ENCODE measurements at places on chromosomes 5 and 9. TPM values are rescaled to one million over a fixed set of nuclear protein-coding genes. Genes with fewer than 3 reads are reported as not detected.

Gene CCNO
- total RNA-seq: 12.3 TPM

Gene TGFBI
- 314 TPM for total RNA-seq

Gene PCDHGB6
- total RNA-seq: 0.23 TPM

Gene HSPB3
- not detected for total RNA-seq

Gene DMRTA1
- total RNA-seq: 1.8 TPM

Gene IL7R
- 0.90 TPM for total RNA-seq

Gene WNT8A
- total RNA-seq: not detected

Gene PCA3
- total RNA-seq: not detected

Gene PCDHB6
- 1.9 TPM for total RNA-seq

Gene SH3GL2
- not detected for total RNA-seq

Gene FAM151B
- total RNA-seq: 2.8 TPM

Gene FNBP1
- total RNA-seq: 53.6 TPM

DNA sequence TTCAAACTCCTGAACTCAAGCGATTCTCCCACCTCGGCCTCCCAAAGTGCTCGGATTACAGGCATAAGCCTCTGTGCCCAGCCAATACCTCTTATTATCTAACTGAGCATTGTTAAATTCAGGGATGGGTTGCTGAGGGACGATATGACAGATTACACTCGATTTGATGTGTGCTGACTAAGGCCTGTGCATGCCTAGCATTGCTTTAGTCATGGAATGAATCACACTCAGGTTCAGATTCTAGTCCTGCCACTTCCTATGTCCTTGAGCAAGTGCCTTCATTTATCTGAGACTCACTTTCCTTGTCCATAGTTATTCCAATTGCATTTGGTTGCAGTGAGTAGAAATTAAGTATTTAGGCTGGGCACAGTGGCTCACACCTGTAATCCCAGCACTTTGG, 19.5 kb downstream of the THBS4 start:
- H3K36me3 ChIP-seq: no peaks in the 10 kb centered on the region
- peaks cover 24% of the 10 kb centered on the region for H3K27me3 ChIP-seq
- no peak overlapping the region for H3K4me3 ChIP-seq
- H3K27ac ChIP-seq: no peak overlapping the region

- H3K4me1 ChIP-seq: peaks cover 2% of the 10 kb centered on the region
- H3K27ac ChIP-seq: no peak overlapping the region
- H3K27me3 ChIP-seq: no peaks in the 10 kb centered on the region
- H3K36me3 ChIP-seq: no peaks in the 10 kb centered on the region
- no peak for DNase-seq
These were observed 14.6 kb upstream of the TRAF1 start for GRCh38 chr9:120941046-120941770.

GRCh38 chr5:24703934-24704333, 59.2 kb upstream of the CDH10 start:
- H3K27me3 ChIP-seq: no peaks in the 10 kb centered on the region
- H3K36me3 ChIP-seq: no peaks in the 10 kb centered on the region
- DNase-seq: no peak
- H3K4me3 ChIP-seq: no peak overlapping the region
- H3K27ac ChIP-seq: no peak overlapping the region
- H3K4me1 ChIP-seq: no peaks in the 10 kb centered on the region

DNA sequence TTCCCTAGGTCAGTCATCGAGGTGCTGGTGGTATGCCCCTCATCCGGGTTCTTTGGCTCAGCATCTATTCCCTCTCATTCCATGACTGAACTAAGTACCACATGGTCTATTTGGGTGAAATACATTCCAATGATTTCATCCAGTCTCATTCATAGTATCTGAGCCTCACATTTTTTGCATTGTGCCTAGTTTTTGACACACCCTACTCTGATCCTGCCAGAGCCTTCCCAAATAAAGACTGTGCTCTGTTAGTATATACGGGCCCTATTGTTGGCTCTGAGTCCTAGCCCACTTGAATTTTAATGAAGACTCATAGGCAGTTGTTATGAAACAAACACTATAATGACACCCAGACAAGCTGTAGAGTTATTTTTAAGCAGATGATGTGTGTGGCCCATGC, 740.7 kb downstream of the CETN3 start:
- DNase-seq: no peak
- H3K4me3 ChIP-seq: no peak overlapping the region
- no peaks in the 10 kb centered on the region for H3K27me3 ChIP-seq
- H3K36me3 ChIP-seq: no peaks in the 10 kb centered on the region
- H3K4me1 ChIP-seq: no peaks in the 10 kb centered on the region

DNA sequence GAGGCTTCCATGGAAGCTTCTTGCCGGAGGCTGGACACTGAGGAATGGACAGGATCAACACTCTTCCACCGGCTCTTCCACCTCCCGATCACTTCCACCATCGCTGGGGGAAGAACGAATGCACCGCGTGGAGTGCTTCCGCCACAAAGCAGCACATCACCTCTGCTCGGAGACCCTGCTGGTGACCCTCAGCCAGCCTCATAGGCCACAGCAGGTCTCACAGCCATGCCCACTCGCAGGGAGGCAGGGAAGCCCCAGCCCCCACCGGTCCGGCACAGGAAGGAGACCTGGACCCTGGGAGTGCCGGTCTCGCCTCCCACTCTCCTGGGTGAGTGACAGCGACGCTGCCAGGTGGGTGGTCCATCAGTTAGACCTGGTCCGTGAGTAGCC, 4.7 kb downstream of the MRPL36 start:
- DNase-seq: no peak
- H3K27ac ChIP-seq: no peak overlapping the region
- no peak overlapping the region for H3K4me3 ChIP-seq
- peaks cover 11% of the 10 kb centered on the region for H3K36me3 ChIP-seq
- no peaks in the 10 kb centered on the region for H3K27me3 ChIP-seq

GRCh38 chr5:100779669-100780375, 123.3 kb downstream of the ST8SIA4 start:
- no peaks in the 10 kb centered on the region for H3K36me3 ChIP-seq
- H3K4me3 ChIP-seq: no peak overlapping the region

- H3K27me3 ChIP-seq: no peaks in the 10 kb centered on the region
- H3K36me3 ChIP-seq: no peaks in the 10 kb centered on the region
- no peak overlapping the region for H3K4me3 ChIP-seq
- peaks cover 14% of the 10 kb centered on the region for H3K4me1 ChIP-seq
- DNase-seq: peak; percentile 24
These were observed 75.5 kb downstream of the MAPKAP1 start for GRCh38 chr9:125631391-125632085.

DNA sequence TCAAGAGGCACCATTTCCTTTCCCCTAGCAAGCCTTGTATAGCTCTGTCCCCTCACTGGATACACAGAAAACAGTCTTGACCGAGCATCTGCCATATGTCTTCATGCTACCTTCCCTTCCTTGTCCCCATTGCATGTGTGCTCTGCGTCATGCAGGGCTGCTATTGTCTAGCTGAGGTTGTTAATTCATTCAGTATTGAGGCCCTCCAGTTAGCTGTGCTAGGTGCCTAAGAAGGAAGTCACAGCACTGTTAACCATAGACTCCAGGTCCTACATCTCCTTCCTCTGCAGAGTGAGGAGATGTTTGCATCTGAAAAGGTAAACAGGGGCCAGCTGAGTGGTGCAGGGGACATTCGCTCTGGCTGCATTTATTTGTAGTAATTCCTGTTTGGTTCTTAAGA, 48.2 kb downstream of the SLC1A3 start:
- no peak overlapping the region for H3K4me3 ChIP-seq
- H3K27ac ChIP-seq: no peak overlapping the region
- no peak for DNase-seq
- H3K36me3 ChIP-seq: no peaks in the 10 kb centered on the region
- H3K27me3 ChIP-seq: peaks cover 7% of the 10 kb centered on the region
- H3K4me1 ChIP-seq: no peaks in the 10 kb centered on the region

DNA sequence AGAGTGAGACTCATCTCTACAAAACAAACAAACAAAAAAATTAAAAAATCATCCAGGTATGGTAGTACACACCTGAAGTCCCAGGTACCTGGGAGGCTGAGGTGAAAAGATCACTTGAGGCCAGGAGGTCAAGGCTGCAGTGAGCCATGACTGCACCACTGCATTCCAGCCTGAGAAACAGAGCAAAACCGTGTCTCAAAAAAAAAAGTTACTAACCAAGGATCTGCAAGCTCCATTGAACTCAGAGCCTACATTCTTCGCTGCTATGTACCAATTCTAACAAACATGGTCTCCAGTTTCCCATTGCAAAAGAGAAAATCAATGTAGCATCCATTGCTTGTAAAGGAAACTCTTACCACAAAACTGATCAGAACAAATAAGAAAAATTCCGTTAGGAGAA, 33.5 kb downstream of the MTMR12 start:
- no peak overlapping the region for H3K4me3 ChIP-seq
- H3K27me3 ChIP-seq: no peaks in the 10 kb centered on the region
- no peak for DNase-seq
- no peaks in the 10 kb centered on the region for H3K36me3 ChIP-seq
- H3K4me1 ChIP-seq: peaks cover 3% of the 10 kb centered on the region

- H3K27me3 ChIP-seq: peaks cover 3% of the 10 kb centered on the region
- no peaks in the 10 kb centered on the region for H3K36me3 ChIP-seq
- H3K4me1 ChIP-seq: no peaks in the 10 kb centered on the region
- no peak for DNase-seq
These were observed 40.8 kb downstream of the CSF2 start for GRCh38 chr5:132114150-132115121.

GRCh38 chr5:35765921-35766320, 90.8 kb upstream of the IL7R start:
- no peak overlapping the region for H3K27ac ChIP-seq
- no peaks in the 10 kb centered on the region for H3K27me3 ChIP-seq

DNA sequence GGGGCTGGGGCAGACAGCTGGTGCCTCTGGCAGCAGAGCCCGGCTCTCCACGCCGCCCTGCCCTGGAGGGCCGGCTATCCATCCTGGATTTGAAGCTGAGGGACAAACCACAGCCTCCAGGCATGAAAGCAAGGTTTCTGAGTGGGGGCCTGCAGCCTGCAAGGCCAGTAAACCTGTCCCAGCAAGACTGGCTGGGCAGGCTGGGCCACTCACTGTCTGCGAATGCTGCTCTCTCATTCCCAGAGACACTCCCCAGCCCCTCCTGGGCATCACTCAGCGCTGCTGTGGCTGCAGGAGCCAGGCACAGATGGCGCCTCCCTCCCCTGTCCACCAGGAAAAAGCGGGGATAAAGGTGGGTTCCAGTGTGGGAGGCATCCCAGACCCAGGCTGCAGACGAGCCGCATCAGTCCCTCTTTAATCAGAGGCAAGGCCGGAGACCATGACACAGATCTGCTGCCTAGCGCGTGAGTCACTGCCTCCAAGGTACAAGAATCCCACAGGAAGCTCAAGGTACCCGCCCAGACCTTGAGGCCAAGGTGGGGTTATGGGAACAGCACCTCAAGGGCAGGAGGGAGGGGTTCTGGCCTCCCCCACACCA, 118.0 kb downstream of the VAV2 start:
- H3K36me3 ChIP-seq: no peaks in the 10 kb centered on the region
- no peak for DNase-seq
- peaks cover 20% of the 10 kb centered on the region for H3K4me1 ChIP-seq
- no peak overlapping the region for H3K4me3 ChIP-seq
- no peak overlapping the region for H3K27ac ChIP-seq
- no peaks in the 10 kb centered on the region for H3K27me3 ChIP-seq

DNA sequence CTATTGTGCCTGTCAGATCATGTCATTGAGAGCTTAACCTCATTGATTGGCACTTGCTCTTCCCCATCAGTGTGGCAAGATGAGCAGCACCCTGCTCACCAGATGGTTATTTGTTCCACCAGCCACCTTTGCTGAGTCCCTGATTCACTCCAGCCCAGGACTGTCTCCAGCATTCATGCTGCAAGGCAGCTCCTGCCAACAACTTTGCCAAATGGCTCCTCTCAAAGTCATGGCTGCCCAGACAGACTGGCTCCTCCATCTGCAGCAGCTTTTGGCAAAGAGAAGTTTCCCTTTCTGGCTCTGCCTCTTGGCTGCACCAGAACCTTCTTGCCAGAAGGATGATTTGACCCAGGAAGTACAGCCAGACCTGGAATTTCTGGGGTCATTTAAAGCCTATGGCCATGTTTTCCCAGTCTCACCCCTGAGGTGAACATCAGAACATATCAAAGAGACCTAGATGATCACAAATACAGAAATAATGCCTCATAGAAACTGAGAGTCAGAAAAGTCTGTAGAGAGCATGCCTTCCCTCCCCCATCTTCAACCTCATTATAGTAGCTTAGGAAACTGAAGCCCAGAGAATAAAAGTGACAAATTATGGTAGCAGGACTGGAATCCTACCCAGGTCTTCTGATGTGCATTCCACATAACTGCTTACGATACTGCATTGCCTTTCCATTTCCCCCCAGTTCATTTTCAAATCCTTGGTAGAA, 10.4 kb downstream of the PPP2R2B start:
- no peak overlapping the region for H3K4me3 ChIP-seq
- H3K27me3 ChIP-seq: no peaks in the 10 kb centered on the region
- no peaks in the 10 kb centered on the region for H3K36me3 ChIP-seq
- no peaks in the 10 kb centered on the region for H3K4me1 ChIP-seq
- DNase-seq: no peak

Data from Panc1 (cell line).